IMR-90 (cell line): ENCODE measurements at places on chromosomes 3 and 15. TPM values are rescaled to one million over a fixed set of nuclear protein-coding genes. Genes with fewer than 3 reads are reported as not detected.

SNX22 gene
- total RNA-seq: under 0.01 and 0.18 TPM in 2 replicates

RHOV gene
- not detected in 2 replicates for total RNA-seq

FAM107A gene
- total RNA-seq: not detected in 2 replicates

CRELD1 gene
- 8.6 and 9.4 TPM in 2 replicates for total RNA-seq

MAGI1 gene
- total RNA-seq: 24.2 and 26.4 TPM in 2 replicates

LRTM1 gene
- total RNA-seq: not detected in 2 replicates

ABI3BP gene
- 3.0 and 4.2 TPM in 2 replicates for total RNA-seq

IL17RB gene
- total RNA-seq: under 0.01 TPM in 1 of 2 replicates, not detected in the other

MUC20 gene
- not detected in 2 replicates for total RNA-seq

GOLGA8J gene
- total RNA-seq: under 0.01 TPM in 1 of 2 replicates, not detected in the other

C3orf80 gene
- total RNA-seq: not detected in 2 replicates

GNAT1 gene
- total RNA-seq: not detected in 2 replicates

C3orf22 gene
- not detected in 2 replicates for total RNA-seq

C3orf85 gene
- total RNA-seq: not detected in 2 replicates

AP4E1 gene
- total RNA-seq: 6.8 and 12.8 TPM in 2 replicates

SERPINI2 gene
- not detected in 2 replicates for total RNA-seq

PROS1 gene
- 1.6 and 2.5 TPM in 2 replicates for total RNA-seq

RGMA gene
- 0.18 TPM in 1 of 2 replicates, not detected in the other for total RNA-seq
